ENCODE measurements at places on chromosomes 4 and X.

DNA sequence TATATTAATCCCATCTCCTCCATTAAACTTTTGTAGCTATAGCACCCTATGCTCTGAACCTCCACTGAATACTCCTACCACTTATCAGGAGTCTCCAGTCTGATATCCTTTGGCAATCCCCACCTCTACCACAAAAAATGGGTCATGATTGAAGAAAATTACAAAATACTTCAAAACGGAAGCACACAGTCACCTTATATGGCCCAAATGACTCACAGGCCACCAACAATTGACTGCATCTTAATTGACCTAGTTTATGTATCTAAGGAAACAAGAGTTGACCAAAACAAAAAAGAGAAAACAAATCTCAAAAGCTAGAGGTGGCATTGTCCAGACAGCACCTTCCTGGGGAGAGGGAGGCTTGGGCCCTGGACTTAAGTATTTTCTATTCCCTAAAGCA lies 120.0 kb upstream of the DIAPH2 start:
- no peak for DNase-seq

- DNase-seq: no peak
Measured at GRCh38 chr4:86993909-86994681, 59.3 kb downstream of the AFF1 start.

DNA sequence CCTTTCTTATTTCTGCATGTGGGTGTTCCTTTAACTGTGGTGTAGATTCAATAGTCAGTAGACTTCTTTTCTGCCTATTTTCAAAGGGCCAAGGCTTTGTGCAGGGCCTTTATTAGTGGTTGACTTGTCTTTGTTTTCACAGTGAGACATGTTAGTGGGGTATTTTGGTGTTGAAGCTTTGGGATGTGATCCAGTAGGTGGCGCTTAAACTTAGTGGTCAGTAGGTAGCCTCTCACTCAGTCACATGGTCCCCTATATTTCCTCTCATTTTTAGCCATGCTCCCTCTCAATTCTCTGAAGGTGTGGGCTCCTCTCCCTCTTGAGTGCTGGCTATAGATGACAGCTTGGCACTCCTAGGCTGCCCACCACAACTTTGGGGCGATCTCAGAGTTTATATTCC lies 23.4 kb upstream of the SLC10A7 start:
- DNase-seq: no peak

GRCh38 chr4:140256335-140256734 lies 102.4 kb upstream of the MAML3 start:
- DNase-seq: no peak

DNA sequence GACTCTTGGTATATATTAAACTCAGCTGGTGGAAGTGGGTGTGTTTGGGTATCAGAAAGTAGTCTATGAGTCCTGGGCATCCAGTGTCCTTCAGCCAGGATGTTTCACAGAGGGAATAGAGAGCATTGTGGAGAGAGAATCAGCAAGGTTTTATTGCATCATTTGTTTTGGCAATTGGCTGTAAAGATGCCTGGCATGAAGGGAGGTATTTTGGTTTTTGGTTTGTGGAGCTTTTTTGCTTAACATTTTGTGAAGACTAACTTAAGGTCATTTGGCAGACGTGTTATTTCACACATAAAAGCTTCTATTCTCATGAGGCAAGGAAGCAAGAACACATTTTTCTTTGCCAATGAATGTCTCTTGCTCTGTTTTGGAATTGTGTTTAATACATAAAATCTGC lies 71.1 kb downstream of the DCLK2 start:
- DNase-seq: no peak

- DNase-seq: no peak
Measured at GRCh38 chrX:72662020-72662747, 51.9 kb downstream of the PHKA1 start.

GRCh38 chrX:108163333-108164082 lies 71.9 kb downstream of the ATG4A start:
- no peak for DNase-seq

DNA sequence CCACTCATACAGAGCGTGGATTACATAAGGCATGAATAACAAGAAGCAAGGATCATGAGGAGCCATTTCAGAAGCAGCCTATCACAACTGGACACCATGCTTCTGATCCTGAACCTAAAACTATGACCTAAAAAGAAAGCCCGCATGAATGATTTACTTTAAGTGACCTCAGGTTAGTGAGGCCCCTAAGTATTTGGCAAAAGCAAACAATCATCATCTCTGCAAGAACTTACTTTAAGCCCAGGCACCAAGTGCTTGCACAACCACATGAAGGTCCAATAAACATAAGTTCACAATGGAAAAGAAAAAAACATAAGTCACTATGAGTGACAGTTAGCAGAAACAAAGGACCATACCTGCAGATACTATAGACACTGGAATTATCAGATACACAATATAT lies 7.9 kb upstream of the MBTPS2 start:
- DNase-seq: no peak

GRCh38 chr4:53004497-53005148 lies 142.5 kb downstream of the RASL11B start:
- DNase-seq: no peak

GRCh38 chrX:103737696-103738095 lies 27.0 kb downstream of the TMEM31 start:
- no peak for DNase-seq

DNA sequence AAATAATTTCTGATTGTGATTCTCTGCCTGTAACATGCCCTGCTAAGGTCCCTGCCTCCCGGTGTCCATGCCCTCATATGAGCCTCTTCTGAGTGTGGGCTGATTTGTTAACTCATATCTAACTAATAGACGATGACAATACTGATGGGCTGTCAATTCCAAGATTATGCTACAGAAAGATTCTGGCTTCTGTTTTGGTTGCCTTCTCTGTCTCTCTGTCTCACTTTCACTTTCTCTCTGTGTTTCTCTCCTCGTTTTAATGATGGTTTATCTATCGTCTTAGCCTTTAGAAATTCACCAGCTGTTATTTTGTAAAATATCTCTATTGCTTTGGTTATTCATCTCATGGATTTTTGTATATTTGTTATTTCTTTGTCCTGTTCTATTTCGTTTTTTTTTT lies 312.5 kb upstream of the ANXA10 start:
- DNase-seq: no peak

GRCh38 chrX:142096253-142096652 lies 108.8 kb downstream of the MAGEC2 start:
- DNase-seq: no peak

- no peak for DNase-seq
Measured at GRCh38 chrX:105754286-105754964, 67.9 kb upstream of the NRK start.

- no peak for DNase-seq
Measured at GRCh38 chr4:115515772-115516171, 402.4 kb upstream of the NDST4 start.

- DNase-seq: no peak
Measured at GRCh38 chr4:56653461-56654237, 27.4 kb downstream of the HOPX start.

GRCh38 chrX:100424012-100424411 lies 13.9 kb upstream of the PCDH19 start:
- no peak for DNase-seq

DNA sequence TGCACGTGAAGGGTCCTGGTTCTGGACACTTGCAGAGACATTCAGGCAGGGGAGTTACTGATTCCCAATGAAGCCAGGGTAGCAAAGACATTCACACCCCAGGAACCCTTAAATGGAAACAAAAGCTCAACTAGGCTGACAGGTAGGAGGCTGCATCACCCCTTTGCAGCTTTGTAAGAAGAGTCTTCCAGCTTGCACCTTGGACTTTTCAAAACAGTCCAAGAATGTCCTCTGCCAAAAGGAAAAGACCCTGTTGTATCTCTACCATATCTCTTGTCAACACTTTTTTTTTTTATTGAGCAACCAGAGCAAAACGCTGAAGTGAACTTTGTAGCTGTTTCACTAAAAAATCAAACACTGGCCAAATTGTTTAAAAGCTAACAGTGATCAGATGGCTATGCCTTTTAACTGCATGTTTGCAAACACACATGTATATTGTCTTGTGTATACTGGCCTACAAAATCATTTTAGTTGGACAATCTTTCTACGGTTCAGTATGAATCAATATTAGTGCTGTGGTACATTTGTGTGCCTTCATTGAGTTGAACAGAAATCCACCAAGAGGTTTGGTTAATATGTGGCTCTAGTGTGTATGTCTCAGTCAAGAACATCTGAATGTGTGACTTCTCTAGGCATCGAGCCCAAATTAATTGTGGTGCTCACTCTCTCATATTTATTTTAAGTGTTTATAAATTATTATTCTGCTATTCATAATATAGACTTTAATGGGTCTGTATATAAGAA lies 18.5 kb upstream of the WWC2 start:
- no peak for DNase-seq

- DNase-seq: peak; percentile 5
Measured at GRCh38 chrX:132146456-132146855, 18.6 kb upstream of the FRMD7 start.

DNA sequence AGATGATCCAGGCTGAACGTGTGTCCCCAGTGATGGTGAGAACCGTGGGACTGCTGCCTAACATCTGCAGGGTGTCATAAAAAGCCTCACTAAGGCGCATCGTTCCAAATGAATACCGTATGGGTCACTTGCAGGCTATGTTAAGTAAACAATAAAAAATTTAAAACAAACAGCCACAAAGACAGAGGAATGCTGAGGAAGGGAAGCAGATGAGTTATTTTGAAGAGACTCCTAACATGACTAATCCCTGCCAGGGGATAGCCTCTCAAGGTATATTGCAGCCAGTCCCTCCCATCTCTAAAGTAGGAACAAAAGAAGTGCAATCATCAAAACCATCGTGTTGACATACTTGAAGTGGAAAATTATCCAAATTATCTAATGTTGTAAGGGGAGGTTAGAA lies 83.8 kb downstream of the UNC5C start:
- DNase-seq: no peak

DNA sequence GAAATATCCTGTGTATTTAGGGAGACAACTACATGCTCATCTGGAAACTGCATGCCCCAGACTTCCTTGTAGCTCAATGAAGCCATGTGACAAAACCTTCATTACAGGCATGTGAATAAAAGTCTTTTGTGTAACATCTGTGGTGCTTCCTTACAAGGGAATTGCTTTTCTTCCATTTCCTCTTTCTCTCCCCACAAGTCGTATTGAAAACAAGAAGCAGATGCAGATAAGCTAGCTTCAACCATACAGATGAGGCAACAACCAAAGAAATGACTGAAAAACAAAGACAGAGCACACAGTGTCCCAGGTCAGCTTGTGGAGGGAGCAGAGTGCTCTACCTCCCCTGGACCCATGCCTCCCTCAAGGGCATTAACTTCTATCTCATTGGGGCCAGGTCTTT lies 115.8 kb upstream of the INPP4B start:
- DNase-seq: no peak

DNA sequence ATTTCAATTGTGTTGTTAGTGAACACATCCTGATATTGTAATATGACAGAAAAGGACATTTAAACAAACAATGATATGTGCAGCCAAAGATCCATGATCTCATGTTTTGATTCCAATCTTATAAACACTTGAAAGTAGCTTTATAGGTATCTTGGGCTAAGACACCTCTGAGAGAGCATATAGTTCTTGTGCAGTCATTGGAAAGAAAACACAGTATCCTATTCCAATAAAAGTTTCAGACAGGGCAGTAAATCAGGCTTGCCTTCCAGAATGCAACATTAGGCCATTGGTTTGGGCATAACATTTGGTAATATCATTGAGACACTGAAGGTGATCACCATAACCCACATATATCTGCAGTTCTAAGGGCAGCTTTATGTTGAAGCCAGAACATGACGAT lies 188.3 kb upstream of the HCCS start:
- DNase-seq: no peak

DNA sequence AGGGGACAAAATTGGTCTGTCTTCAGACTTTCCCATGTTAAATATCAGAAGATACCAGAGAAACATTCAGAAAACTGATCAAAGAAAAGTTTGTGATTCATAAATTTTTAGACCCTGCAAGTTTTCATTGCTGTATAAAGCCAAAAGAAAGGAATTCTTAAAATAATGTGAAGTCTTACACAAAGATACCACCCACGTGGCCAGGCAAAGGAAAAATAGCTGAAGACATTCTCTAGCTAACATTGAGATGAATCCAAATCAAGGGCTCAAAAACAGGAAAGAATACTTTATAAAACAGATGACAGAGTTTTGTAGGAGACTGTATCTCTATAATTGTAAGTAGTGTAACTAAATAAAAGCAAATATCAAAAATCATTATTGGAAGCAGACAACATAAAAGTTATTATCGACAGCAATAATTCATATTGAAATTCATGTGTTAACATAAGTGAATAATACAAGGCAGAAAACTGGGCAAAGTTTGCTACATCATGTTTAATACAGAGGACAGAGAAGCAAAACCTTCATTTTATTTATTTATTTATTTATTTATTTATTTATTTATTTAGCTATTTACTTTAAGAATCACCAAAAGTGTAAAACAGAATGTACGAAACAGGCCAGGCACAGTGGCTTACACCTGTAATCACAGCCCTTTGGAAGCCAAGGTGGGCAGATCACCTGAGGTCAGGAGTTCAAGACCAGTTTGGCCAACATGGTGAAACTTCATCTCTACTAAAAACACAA lies 204.6 kb upstream of the SLIT2 start:
- DNase-seq: no peak

- DNase-seq: no peak
Measured at GRCh38 chr4:14853176-14853943, 148.9 kb upstream of the CPEB2 start.

DNA sequence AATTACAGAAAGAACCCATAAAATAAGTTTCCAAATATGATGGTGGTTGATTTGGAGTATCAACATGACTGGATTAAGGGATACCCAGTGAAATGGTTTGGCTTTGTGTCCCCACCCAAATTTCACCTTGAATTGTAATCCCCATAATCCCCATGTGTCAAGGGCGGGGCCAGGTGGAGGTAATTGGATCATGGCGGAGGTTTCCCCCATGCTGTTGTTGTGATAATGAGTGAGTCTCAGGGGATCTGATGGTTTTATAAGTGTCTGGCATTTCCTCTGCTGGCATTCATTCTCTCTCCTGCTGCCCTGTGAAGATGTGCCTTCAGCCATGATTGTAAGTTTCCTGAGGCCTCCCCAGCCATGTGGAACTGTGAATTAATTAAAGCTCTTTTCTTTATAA lies 39.1 kb downstream of the WDFY3 start:
- no peak for DNase-seq

GRCh38 chrX:15790769-15791290 lies 546 bp downstream of the ZRSR2 start:
- no peak for DNase-seq

DNA sequence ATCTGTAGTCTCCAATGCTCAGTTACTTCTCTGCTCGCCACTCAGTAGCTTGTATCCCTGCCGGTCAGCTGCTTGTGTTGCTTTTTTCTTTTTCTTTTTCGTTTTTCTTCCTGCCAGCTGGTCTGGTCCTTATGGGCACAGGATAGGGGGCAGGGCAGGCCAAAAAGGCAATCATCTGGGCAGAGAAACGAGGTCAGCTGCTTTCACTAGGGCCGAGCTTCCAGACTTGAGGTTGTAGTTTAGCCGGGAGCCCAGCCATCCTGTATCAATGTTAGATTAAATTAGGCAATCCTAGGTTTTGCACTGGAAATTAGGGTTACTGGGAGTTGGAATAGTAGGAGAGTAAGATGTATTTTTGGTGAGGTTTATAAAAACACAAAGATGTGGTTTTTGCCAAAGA lies 3.4 kb downstream of the ARSF start:
- no peak for DNase-seq

GRCh38 chrX:103495786-103496185 lies 23.5 kb downstream of the RAB40A start:
- no peak for DNase-seq

- no peak for DNase-seq
Measured at GRCh38 chr4:8341691-8342090, 72.1 kb downstream of the HTRA3 start.
